ENCODE measurements at places on chromosomes 16 and 17. TPM values are rescaled to one million over a fixed set of nuclear protein-coding genes. Genes with fewer than 3 reads are reported as not detected.

Gene GPR139
- not detected for polyA plus RNA-seq

DNA sequence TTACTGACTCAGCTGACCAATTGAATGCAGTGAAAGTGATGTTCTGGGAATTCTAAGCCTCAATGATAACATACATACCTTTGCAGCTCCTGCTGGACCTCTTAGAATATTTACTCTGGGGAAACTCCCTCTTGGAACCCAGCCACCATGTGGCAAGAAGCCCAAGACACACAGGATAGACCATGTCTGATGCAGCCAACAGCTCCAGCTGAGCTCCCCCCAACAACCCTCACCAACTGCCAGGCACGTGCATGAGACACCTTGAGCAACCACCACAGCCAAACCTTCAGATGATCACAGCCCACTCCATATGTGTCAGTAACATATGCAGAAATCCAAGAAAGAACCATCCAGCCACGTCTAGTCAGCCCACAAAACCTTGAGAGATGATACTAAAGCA, 53.0 kb downstream of the XYLT1 start:
- DNase-seq: no peak

Gene SLC38A7
- 7.7 TPM for polyA plus RNA-seq

DNA sequence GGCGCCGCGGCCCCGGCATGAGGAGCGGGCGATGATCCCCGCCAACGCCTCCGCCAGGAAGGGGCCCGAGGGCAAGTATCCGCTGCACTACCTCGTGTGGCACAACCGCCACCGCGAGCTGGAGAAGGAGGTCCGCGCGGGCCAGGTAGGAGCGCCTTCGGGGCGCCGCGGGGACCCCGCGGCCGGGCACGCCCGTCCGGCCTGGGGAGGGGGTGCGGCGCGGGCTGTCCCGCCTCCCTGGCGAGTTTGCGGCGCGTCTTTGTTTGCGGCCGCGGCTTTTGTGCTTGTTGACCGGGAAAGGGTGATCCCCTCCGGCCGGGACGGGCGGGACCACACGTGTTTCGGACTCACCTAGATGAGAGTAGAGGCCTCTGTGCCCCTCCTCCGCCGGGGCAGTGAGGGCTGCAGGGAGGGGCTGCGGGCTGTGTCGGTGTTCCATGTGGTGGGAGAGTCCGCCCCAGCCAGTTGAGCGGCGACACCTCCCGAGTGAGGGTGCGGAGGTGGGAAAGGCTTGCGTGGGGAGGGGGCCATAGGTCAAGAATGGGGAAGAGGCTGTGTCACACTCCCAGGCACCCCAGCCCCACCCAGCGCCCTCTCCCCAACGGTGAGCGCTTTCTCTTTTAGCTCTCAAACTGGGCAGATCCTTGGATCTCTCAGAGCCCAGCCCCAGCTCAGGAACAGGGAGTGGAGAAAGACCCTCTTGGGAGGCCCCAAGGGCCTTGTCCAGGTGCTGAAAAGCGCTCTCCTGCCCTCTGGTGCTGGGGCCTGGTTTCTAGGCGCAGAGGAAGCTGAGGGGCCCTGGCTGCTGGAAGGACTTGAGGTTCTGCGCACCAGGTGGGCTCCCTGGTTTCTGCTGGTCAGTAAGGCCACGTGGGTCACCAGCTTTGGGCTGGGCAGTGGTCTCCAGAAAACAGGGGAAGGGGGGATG, 923 bp downstream of the ANKRD13B start:
- peak; percentile 75 for DNase-seq

DNA sequence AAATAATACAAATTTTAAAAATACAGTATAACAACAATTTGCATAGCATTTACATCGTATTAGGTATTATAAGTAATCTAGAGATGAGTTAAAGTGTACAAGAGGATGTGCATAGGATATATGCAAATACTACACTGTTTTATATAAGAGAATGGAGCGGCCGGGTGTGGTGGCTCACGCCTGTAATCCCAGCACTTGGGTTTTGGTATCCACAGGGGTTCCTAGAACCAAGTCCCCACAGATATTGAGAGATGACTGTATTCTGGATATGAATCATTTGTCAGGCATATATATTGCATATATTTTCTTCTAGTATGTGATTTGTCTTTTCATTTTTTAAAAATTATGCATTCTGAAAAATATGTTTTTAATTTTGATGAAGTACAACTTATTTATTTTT, 77.5 kb upstream of the MSI2 start:
- no peak for DNase-seq

GRCh38 chr17:78399693-78400144, 21.3 kb downstream of the PGS1 start:
- DNase-seq: no peak

GRCh38 chr16:77462894-77463293, 28.1 kb upstream of the ADAMTS18 start:
- DNase-seq: no peak

Gene RARA
- 25.6 TPM for polyA plus RNA-seq

GRCh38 chr16:3824121-3824795, 56.3 kb downstream of the CREBBP start:
- no peak for DNase-seq

DNA sequence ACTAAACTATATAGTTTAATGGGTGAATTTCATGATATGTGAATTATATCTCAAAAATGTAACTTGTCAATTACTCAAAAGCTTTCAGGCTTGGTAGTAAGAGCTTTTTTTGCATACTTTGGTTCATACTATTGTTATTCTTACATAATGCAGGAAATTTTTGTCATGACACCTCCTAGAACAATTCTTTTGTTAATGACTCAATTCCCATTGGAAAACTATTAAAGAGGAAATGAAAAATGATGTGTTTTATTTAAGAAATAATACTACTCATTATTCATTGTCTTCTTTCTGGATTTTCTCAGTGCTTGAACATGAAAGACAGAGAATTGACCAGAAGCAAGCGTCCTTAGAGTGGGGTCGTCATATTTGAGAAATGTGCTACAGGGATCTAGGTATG, 196.4 kb upstream of the KCNJ16 start:
- DNase-seq: no peak

DNA sequence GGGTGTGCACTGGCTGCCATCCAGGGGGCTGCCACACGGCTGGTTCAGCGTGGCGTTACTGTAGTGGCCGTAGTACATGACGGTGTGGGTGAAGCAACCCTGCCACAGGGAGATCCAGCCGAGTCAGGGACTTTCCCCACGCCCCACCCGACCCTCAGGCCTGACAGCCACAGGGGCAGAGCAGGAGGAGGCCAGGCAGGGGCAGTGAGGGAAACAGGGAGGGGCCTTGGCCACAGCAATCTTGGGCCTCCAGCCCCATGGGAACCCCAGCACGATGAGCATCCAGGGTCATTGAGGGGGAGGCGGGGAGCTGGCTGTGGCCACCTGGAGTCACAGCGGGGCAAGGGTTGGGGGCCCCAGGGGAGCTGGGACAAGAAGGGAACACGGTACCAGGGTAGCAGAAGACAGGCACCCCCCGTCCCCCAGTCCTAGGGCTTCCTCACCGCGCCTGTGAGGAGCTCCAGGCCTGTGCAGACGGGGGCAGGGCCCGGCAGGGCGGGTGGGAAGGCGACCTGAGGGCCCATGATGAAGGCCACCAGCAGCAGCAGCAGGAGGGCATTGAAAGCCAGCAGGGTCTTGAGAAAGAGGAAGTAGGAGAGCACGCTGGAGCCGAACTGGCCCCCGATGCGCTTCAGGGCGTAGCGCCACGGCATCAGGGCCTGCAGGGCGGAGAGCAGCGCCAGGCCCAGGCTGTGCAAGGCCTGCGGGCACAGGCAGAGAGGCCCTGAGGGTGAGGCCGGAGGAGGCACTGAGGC, 4.3 kb downstream of the TMC6 start:
- DNase-seq: peak; percentile 44

- peak; percentile 92 for DNase-seq
Measured at GRCh38 chr16:50548125-50548908, at the start of gene NKD1. TSS of gene NKD1 (plus strand) at chr16:50548396. CDS start at chr16:50548554, 158 bp downstream.

Gene PPM1E
- not detected for polyA plus RNA-seq

Gene NPIPB2
- polyA plus RNA-seq: 0.88 TPM

DNA sequence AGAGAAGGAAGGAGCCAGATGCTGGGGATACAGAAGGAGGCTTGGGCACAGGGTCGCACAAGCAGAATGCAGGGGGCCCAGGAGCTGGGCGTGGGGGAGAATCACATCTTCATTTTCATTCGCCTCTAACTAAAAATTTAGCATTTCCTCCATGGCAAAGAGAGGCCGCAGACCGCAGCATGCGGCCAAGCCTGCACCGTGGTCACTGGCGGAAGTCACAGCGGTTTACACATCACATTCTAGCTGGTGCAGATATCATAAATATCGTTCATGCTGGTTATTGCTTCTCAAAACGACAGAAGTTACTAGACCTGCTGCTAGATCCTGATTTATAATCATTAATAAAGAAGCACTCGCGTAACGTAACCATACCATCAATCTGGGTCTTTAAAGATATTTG, 162.0 kb downstream of the NTN1 start:
- DNase-seq: no peak

Gene TIMM22
- polyA plus RNA-seq: 8.4 TPM

Gene UMOD
- not detected for polyA plus RNA-seq

GRCh38 chr16:54152362-54153239, 134.0 kb downstream of the IRX3 start:
- DNase-seq: no peak

Gene KLHL10
- polyA plus RNA-seq: 0.97 TPM

Gene KRT36
- polyA plus RNA-seq: 0.50 TPM

Gene SLC35G6
- polyA plus RNA-seq: not detected

Gene CCL5
- 1.5 TPM for polyA plus RNA-seq

DNA sequence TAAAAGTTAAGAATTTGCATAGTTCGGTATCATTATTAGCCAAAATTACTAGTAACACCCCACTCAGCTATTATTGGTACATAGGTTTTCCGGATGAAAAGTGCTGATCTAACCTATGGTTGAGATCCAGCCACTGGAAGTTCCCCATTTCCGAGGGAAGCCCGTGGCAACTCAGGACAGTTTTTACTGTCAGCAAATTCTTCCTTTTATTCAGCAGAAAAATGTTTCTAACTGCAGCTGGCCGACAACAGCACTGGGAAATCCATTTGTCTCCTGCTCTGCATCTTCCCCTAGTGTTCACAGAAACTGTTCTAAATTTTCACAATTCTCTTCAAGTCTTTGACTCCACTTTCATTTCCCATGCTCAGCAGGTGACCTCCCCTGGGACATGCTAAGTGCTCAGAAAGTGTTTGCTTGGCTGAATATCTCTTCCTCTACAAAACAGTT, 15.5 kb upstream of the MMD start:
- DNase-seq: no peak

DNA sequence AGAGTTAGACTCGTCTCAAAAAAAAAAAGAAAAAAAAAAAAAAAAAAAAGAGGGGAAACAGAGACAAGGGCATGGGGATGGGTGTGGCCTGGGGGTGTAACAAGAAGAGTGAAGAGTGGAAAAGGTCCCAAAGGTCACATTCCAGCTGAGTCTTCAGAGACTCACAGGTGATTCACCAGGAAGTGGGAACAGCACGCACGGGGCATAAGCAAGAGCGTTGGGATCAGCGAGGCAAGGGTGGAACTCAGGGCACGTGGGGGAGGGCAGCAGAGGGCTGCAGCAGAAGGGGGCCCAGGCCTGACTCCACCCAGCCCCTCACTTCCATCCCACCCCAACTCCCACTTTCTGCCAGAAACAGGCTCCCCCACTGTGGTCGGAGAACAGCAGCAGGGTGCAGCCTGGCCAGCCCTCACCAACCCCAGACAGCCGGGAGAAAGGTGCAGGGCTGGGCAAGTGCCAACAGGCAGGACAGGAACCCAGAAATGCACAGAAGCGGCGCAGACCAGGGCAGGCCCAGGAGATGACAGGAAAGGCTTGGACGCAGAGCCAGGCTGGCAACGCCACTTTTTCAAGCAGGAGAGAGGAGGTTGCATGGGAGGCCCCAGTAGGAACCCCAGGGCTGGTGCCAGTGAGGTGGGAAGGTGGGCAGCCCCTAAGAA, 3.3 kb downstream of the MEAK7 start:
- DNase-seq: peak; percentile 71

- no peak for DNase-seq
Measured at GRCh38 chr16:88798772-88799455, 4.7 kb upstream of the CDT1 start.

Gene MLKL
- polyA plus RNA-seq: 20.3 TPM

- no peak for DNase-seq
Measured at GRCh38 chr16:30051518-30051917, 14.0 kb upstream of the ALDOA start.

DNA sequence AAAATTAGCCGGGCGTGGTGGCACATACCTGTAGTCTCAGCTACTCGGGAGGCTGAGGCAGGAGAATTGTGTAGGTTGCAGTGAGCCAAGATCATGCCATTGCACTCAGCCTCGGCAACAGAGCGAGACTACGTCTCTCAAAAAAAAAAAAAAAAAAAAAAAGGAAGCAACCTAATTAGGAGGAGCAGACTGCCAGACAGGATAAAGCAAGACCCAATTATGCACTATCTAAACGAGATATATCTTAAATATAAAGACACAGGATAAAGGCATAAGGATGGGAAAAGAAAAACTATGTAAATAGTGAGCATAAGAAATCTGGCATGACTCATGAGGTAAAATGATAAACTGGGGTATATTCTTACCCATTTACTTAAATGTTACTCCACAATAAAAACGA, 4.9 kb downstream of the TXNDC11 start:
- DNase-seq: no peak

- DNase-seq: peak; percentile 86
Measured at GRCh38 chr17:42101513-42102292, 3.4 kb upstream of the ZNF385C start.

- peak; percentile 75 for DNase-seq
Measured at GRCh38 chr17:6574687-6575595, 18.6 kb upstream of the PITPNM3 start.

Gene NPB
- 2.4 TPM for polyA plus RNA-seq

GRCh38 chr16:11700264-11701029, 32.2 kb downstream of the SNN start:
- no peak for DNase-seq

GRCh38 chr17:80035687-80035936, at the start of gene TBC1D16:
TSS of gene TBC1D16 (minus strand) at chr17:80035872. CDS start at chr17:80013547, 22,325 bp downstream.
- no peak for DNase-seq

- DNase-seq: peak; percentile 75
Measured at GRCh38 chr16:28609631-28610594, at the start of gene SULT1A1. TSS of gene SULT1A1 (minus strand) at chr16:28610044. CDS start at chr16:28608855, 1,189 bp downstream.

Gene TEX14
- 0.18 TPM for polyA plus RNA-seq

- no peak for DNase-seq
Measured at GRCh38 chr17:40445751-40446468, 2.7 kb downstream of the IGFBP4 start.

GRCh38 chr16:57000271-57001025, 11.1 kb downstream of the NLRC5 start:
- peak; percentile 90 for DNase-seq

DNA sequence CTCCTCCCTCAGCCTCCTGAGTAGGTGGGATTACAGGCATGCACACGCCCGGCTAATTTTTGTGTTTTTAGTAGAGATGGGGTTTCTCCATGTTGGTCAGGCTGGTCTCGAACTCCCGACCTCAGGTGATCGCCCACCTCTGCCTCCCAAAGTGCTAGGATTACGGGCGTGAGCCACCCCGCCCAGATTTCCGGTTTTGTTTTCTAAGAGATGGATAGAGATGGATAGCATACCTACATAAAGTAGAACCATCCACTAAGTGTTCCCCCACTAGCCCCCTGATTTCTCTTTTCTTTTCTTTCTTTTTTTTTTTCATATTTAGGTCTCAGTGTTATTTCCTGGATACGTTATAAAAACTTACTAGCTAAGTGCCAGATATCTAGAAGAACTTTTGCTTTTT, 2.0 kb downstream of the WSB1 start:
- no peak for DNase-seq

- DNase-seq: no peak
Measured at GRCh38 chr16:49019081-49019633, 262.5 kb downstream of the CBLN1 start.

Data from aorta (tissue), 5 donors.